ENCODE measurements at places on chromosomes 4 and X. TPM values are rescaled to one million over a fixed set of nuclear protein-coding genes. Genes with fewer than 3 reads are reported as not detected.

Gene EVC2
- 2.0 TPM for total RNA-seq

Gene NUP62CL
- total RNA-seq, result 1.6 TPM

Gene HSD17B13
- total RNA-seq, result 0.41 TPM

Gene GPR173
- total RNA-seq, result 21.2 TPM

Gene SPCS3
- 108 TPM for total RNA-seq

Gene TET2
- total RNA-seq, result 29.8 TPM

Gene XAGE1A
- not detected for total RNA-seq

Gene HPGDS
- total RNA-seq, result 1.2 TPM

Gene XK
- 3.7 TPM for total RNA-seq

Gene LRP2BP
- 6.1 TPM for total RNA-seq

Gene IL2RG
- total RNA-seq, result not detected

- no peak for DNase-seq
Measured at GRCh38 chr4:25310066-25310802, 2.3 kb upstream of the ZCCHC4 start.

DNA sequence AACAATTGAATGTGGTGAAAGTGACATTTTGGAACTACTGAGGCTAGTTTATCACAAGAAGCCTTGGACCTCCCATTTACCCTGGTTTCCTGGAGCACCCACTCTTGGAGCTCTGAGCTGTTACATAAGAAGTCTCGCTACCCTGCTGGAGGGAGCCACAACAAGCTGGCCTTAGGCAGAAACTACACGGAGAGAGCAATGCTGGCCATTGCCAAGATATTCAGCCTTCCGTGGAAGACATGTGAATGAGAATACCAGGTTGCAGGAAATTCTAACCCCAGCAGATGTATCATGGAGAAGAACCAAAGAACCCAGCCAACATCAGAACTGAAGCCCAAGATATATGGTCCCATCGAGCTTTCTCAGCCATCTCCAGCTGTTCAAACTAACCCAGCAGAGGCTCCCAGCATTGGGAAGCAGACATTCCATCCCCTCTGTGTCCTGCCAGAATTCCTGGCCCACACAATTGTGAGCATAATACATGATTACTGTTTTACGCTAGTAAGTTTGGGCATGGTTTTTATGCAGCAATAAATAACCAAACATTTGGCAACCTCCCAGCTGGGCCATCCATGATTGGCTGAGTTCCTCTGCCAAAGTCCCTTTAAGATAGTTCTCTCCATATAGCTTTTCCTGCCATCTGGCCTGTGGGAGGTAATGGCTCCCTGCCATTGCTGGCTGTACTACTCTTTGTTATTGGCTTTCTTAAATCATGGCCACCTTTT, 17.9 kb upstream of the PDE5A start:
- DNase-seq, result no peak

DNA sequence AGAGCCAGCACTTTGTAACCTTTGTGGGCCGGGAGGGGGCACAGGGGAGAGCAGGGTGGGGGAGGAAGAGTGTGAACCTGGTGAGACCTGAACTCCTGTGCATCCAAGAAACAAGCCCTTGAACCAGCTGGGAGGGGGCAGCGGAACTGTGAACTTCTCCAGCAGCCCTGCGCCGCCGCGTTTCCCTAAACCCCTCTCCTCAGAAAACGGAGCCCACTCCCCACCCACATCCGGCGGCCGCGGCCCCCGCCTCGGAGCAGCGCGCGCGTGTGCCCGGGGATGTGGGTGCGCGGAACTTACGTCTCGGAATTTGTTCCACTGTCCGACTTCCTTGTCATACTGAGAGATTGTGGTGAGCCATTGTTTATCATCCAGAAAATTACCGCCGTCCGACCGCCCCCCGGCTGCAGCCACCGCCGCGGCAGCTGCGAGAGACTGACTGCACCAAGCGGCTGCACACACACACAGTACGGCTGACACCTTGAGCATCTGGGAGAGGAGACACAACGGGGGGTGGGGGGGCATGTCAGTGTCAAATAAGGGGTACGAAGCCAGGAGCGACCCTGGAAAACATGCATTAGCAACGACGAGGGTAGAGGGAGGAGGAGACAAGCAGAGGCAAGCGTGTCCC, 494 bp downstream of the SPOCK3 start:
- DNase-seq, result peak; percentile 36

- no peak for DNase-seq
Measured at GRCh38 chrX:107849747-107850421, 24.2 kb downstream of the MID2 start.

- peak; percentile 22 for DNase-seq
Measured at GRCh38 chr4:184513802-184514120, 39.4 kb upstream of the IRF2 start.

DNA sequence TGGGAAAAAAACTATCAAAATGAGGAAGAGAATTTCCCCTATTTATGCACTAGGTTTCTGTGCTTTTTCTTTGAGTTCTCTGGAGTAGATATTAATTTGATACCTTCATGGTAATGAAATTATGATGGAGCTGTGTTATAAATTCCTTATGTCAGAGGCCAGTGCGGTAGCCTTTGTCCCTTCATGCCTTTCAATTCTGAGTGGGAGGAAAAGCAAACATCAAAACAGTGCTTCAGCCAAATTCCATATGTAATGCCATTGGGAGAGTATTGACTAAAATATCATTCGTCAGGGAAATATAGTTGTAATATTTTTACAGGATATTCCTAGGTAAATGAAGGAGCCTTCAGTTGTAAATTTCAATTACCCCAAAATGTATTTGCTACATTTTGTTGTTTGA, 17.5 kb upstream of the RGN start:
- DNase-seq, result no peak

DNA sequence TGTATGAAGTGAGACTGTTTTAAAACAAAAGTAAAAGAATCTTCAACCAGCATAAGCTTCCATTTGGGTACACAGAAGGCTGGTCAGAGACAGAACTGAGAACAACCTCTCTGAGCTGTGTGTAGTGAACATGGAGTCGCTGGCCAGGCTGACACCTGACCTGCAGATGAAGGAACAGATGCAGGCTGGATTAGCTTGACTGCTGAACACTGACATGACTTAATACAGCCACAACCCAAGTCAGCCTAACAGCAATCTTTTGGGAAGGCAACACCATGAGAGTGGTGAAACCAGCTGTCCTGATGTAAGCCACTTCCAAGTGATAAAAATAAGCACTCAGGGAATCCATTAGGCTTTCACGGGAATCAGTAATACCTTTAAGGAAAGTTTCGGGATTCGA, 10.1 kb downstream of the SCARB2 start:
- DNase-seq, result no peak

DNA sequence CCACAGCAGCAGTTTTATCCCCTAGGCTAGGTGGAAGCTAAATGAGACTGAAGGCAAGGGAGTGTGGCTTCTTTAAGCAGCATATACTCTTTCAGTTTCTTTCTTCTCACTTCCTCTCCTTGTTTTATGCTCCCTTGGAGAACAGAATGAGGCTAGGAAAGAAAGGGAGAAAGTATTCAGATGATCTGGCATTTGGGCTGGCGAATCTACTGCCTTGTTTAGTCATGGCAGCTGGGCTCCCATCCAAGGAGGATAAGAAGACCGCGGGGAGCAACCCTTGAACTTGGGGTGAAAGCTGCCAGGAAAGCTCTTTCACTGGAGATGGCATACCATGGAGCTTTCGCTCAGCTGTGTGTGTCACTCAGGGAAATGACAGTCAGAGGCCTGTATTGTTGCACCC, 72.1 kb downstream of the ARHGEF38 start:
- DNase-seq, result no peak

GRCh38 chr4:1406981-1407656, 877 bp upstream of the NKX1-1 start:
- peak; percentile 25 for DNase-seq

- DNase-seq, result no peak
Measured at GRCh38 chr4:169124661-169125060, 114.6 kb upstream of the CBR4 start.

- no peak for DNase-seq
Measured at GRCh38 chrX:32448320-32448719, 763.0 kb downstream of the DMD start.

DNA sequence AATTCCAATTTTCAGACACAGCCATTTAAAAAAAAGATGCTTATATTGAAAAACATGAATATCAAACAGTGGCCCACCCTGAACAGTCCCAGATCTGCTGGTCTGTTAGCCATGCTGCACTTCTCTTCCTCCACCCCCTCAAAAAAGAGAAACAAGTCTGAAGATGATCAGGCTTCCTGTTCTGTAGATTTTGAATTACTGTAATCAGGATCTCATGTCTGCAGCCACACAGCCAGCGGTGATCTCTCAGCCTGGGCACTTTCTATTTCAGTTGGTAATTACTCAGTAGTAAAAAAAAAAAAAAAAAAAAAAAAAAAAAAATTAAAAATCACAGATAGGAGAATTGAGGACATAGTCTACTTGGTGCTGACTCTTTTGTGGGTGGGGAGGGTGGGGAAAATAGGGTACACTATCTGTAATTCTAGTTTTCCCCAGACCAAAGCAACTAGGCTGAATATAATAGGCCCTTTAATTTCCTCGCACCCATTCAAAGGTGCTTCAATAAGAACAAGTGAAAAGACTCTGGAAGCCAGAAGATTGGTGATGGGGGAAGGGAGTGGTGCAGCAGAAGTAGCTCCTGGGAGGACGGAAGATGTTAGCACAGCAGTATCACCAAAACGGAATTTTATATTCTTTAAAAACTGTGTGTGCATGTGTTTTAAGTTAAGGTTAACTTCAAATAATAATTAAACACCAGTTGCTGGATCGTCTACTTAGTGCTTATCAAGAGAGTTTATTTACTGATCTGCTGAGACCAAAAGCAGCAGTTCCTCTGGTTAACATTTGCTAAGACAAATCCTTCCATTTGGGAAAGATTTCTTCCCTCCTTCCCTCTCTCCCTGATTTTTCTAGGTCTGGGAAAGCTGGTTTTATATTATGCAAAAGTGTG, 47.0 kb downstream of the SPRY1 start:
- DNase-seq, result no peak

- DNase-seq, result no peak
Measured at GRCh38 chrX:16123222-16123786, at the start of gene GRPR. Gene GRPR, plus strand, starts transcription at chrX:16123565. Its CDS starts 389 bp downstream, at chrX:16123954.

DNA sequence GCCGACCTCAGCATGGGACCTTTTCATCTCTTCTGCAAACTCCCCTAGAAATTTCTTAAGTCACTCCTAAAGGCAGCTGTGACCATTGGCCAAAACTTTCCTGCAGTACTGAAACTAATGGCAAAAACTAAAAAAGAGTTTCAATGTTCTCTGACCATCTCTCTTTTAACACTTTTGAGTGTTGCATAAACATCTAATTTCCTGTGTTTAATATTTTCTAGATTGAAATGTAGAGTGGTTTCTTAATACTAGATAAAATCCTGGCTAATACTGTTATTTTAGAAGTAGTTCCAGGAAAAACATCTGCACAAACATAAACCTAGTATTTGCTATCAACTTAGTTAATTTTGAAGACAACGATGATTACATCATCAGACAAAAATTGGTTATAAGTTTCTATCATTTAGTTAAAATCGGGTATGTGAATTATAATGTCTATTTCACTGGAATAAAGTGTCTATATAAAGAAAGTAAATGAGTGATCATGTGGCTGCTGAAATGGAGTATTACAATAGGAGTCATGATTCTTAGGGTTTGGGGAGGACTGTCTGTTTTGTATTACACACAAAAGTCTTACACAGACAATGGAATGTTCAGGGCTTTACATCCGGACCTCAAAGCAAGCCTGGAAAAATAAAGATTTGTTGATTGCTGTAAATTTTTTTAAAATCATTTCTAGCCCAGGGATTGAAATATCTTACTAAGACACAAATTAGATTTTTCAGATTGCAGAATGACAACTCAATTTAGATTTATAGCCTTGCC, 1323.4 kb downstream of the C4orf33 start:
- DNase-seq, result no peak

DNA sequence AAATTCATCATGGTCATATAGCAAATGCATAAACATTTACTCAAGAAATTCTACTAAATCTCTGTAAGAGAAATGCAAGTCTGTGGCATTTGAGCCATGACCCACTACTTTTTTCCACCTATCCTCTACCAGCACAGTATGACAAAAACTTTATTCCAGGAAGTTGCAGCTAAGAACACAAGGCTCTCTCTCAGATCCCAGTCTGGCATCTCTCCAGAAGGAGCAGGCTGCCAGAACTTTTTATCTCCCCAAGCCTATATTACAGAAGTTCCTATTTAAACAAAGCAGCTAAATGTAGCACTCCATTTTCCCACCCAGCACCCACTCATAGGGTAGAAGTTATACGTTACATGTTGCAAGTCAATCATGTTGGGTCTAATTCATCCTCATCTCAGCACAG, 49.3 kb upstream of the EPGN start:
- no peak for DNase-seq

- DNase-seq, result no peak
Measured at GRCh38 chr4:168584321-168584771, 87.5 kb downstream of the PALLD start.

GRCh38 chrX:121122332-121122731, 74.9 kb downstream of the GLUD2 start:
- no peak for DNase-seq

DNA sequence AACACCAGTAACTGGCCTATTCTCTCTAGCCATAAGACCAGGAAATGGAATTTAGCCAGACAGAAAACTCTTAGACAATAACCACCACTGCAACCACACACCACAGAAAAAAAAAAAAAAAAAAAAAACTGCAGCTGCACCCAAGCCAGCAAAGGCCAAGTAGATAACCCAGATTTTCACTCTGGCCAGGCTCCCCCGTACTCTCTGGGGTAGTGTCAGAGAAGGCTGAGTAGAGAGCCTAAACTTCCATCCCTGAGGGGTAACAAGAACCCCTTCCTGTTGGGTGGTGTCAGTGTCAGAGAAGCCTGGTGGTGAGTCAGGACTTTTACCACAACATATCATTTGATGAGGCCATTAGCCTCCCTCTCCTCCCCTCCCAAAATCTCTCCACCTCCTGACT, 5.6 kb upstream of the DLG3 start:
- no peak for DNase-seq
